ENCODE measurements at places on chromosomes 6 and 20.
A peak's percentile ranks its signal among the peaks of the same experiment; 100 is the strongest.

DNA sequence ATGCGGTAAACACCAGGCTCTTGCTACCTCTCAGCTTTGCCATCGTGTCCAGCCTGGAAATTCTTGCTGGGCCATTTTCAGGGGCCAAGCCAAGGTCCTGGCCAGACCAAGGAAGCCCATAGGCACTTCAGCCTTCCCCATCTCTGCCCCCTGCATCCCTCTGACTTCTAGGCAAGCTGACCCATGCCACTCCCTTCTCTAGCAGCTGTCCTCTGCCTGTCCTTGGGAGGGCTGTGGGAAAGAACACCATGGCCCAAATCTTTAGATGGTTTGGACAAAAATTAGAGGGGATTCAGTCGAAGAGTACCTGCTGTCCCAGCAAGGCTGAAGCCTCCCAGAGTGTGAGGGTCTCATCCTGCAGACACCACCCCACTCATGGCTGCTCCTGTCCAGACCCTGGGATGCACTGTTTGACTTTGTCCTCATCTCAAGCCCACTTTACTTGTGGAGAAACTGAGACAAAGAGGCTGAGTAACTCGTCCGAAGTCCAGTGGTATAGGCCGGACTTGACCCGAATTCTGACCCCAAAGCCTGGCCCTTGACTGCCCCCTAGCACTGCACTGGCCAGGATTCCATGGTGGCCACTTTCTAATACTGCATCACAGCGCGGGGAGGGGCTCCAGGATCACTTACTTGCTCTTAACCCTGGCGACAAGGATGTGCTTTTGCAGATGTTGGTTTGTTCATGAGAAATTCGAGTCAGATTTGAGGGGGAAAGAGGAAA is 22.4 kb upstream of the STX16 start:
- DNase-seq: no peak

- no peak for DNase-seq
These were observed 126.5 kb upstream of the ESR1 start for GRCh38 chr6:151680846-151681432.

GRCh38 chr6:33207552-33208090 is 679 bp upstream of the RING1 start:
- DNase-seq: no peak

GRCh38 chr20:1292620-1293019 is 26.5 kb downstream of the SNPH start:
- no peak for DNase-seq

- DNase-seq: no peak
These were observed 128.2 kb downstream of the GPX5 start for GRCh38 chr6:28653876-28654275.

GRCh38 chr6:6875818-6876470 is 231.8 kb upstream of the RREB1 start:
- no peak for DNase-seq

- DNase-seq: no peak
These were observed 218.7 kb upstream of the FERMT1 start for GRCh38 chr20:6341491-6341890.

DNA sequence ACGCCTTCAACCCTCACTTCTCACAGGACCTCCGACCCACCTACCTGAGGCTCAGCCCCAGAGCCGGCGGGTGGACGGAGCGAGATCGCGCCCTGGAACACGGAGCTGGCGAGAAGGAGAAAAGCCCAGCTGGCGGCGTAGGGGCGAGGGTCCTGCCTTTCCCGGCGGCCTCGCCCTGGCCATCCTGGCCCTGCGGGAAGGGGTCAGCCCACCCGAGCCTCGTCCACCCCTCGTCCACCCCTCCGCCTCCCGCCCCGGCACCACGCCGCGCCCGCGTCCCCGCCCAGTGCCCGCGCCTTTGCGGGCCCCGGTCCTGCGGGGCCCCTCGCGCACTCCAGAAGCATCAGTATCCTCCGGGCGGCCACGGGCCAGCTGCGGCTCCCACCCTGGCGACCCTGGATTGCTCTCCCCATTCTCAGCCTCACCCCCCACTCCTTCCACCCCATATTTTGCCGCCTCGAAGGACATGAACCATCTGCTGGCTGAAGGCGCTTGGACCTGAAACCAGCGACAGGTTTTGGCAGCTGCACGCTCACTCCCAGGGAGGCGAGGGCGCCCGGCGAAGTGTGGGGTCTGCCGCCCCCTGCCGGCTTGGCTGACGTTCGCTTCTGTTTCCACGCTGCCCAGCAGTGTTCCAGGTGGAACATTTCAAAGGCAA is 65.1 kb downstream of the PLG start:
- peak; percentile 38 for DNase-seq

GRCh38 chr6:39051399-39052122 is 3.0 kb downstream of the GLP1R start:
- DNase-seq: no peak

GRCh38 chr20:22652681-22653588 is 68.6 kb upstream of the FOXA2 start:
- DNase-seq: no peak

- DNase-seq: no peak
These were observed 79.9 kb downstream of the BMP6 start for GRCh38 chr6:7805850-7806214.

- no peak for DNase-seq
These were observed 714 bp upstream of the MYLK2 start for GRCh38 chr20:31818376-31818908.

DNA sequence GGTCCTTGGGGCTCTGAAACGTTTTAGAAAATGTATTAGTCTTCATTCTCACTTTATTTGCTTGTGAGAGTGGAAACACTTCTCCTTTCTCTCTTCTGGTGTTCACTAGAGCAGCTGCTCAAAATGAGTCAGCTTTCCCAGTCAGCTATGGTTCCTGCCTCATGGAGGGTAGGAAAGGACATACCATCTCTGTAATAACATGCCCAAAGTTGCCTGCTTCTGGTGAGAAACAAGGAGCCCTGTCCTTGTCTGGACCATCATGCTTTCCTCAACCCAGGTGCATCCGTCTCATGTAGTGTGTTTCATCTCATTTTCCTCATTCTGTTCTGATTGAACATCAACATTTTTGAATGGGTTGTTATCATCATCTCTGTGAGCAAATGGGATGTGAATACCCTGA is 17.1 kb upstream of the TINAG start:
- no peak for DNase-seq

DNA sequence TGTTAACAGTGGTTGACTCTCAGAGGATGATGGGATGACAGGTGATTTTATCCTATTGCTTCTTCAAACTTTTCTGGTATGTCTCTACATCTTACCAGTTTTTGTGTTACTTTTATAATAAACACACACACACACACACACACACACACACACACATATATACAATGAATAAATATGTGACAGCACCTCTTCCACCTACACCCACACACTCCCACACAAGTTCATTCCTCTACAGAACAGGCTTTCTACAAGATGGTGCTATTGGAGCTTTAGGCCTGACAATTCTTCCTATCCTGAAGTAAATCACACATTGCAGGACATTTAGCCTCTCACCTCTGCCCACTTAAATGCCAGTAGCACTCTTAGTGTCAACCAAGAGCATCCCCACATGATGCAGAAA is 46.7 kb upstream of the STK35 start:
- DNase-seq: no peak

DNA sequence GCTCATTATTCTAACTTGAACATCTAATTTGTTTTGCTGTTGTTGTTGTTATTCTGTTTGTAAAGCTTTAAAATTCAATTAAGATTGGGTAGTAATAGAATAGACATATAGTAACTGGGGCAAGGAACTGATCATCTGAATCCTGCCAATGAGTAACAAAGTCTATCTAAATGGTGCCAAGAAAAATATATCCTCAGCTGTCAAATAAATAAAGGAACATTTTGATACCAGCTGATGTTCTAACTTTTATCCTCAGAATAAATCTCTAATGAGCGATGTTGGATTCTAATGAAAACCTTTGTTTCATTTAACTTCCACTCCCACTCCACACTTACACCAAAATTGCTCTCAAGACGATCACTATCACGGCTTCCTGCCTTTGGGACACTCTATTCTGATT is 210.9 kb downstream of the TINAG start:
- DNase-seq: no peak

- DNase-seq: peak; percentile 72
These were observed 178.7 kb downstream of the OTOR start for GRCh38 chr20:16926626-16927430.

GRCh38 chr6:98836962-98837944 is 2.9 kb downstream of the POU3F2 start:
- DNase-seq: no peak

DNA sequence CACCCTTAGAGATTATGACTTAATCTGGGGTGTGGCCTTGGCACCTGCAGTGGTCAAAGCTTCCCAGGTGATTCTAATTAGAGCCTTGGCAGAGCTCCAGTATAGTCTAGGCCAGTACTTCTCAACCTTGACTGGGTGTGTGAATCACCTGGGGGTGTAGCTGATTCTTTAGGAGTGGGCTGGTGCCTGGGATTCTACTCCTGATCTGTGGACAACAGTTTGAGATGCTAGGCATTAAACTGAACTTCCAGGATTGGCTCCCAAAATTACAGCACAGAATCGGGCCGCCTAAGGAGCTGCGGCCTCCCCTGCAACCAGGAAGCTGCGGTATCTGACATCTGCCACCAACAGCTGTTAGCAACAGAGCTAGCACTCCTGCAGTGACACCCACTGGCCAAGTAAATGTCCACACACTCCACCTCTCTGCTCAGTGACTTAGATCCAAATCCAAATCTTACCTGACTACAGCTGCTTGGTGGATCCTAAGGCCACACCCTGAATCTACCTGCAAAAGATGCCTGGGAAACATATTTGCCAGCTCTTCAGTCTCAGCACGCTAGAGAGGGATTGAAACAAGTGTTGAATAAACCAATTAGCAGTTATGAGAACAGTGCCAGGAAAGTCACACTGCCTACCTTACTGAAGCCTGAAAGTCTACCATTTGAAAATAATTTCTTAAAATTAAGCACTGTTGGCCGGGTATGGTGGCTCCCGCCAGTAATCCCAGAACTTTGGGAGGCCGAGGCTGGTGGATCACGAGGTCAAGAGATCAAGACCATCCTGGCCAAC is 126.7 kb downstream of the UNC5CL start:
- no peak for DNase-seq

- DNase-seq: peak; percentile 25
These were observed 44.6 kb downstream of the DPPA5 start for GRCh38 chr6:73309535-73309784.

- DNase-seq: no peak
These were observed 10.3 kb downstream of the RIN2 start for GRCh38 chr20:19768325-19768842.

Measured in NCI-H1436 (cell line).